ENCODE measurements at places on chromosomes 11 and 22. TPM values are rescaled to one million over a fixed set of nuclear protein-coding genes. Genes with fewer than 3 reads are reported as not detected.

Gene CHID1
- 28.8 TPM for total RNA-seq

Gene GSTT2
- 0.94 TPM for total RNA-seq

Gene PTGDR2
- total RNA-seq: 1.3 TPM

Gene POLA2
- 4.7 TPM for total RNA-seq

Gene CNTF
- 5.6 TPM for total RNA-seq

Gene GRIK4
- total RNA-seq: 5.3 TPM

Gene CDON
- 72.9 TPM for total RNA-seq

Gene NADSYN1
- 47.6 TPM for total RNA-seq

Gene TTC12
- 3.8 TPM for total RNA-seq

Gene OR51L1
- not detected for total RNA-seq

Gene MICAL3
- total RNA-seq: 117 TPM

Gene CHRM4
- total RNA-seq: 3.1 TPM

Gene CCDC81
- total RNA-seq: 2.8 TPM

Gene VPREB1
- not detected for total RNA-seq

Gene SEPTIN5
- total RNA-seq: 246 TPM

Gene MYBPC3
- not detected for total RNA-seq

Gene TRIM49
- total RNA-seq: not detected

Gene GGTLC2
- total RNA-seq: not detected

Gene OR52J3
- total RNA-seq: not detected

Gene UVRAG
- 48.5 TPM for total RNA-seq

Gene TMEM151A
- total RNA-seq: 9.7 TPM

Gene SOX10
- 3.4 TPM for total RNA-seq

Gene OR10D3
- not detected for total RNA-seq

Gene SULT4A1
- total RNA-seq: 55.7 TPM

Gene CPT1A
- total RNA-seq: 7.2 TPM

Gene ATF4
- 122 TPM for total RNA-seq

Gene SAAL1
- total RNA-seq: 52.3 TPM

Gene NRGN
- total RNA-seq: 1.9 TPM

Gene ALG12
- total RNA-seq: 20.7 TPM

Gene ACRV1
- total RNA-seq: 0.31 TPM

Gene SERPIND1
- total RNA-seq: 1.3 TPM

Gene PKP3
- not detected for total RNA-seq

Gene MUC5AC
- not detected for total RNA-seq

Gene KRTAP5-7
- total RNA-seq: not detected

Gene PNPLA5
- not detected for total RNA-seq

Gene TRIM22
- 20.7 TPM for total RNA-seq

All from parietal lobe (tissue), 2 donors.